ENCODE measurements at places on chromosomes 11 and 22.

- DNase-seq: no peak
Measured at GRCh38 chr11:60971520-60971919, at the start of gene CD6. TSS of gene CD6 (plus strand) at chr11:60971680. CDS start at chr11:60971866, 186 bp downstream.

DNA sequence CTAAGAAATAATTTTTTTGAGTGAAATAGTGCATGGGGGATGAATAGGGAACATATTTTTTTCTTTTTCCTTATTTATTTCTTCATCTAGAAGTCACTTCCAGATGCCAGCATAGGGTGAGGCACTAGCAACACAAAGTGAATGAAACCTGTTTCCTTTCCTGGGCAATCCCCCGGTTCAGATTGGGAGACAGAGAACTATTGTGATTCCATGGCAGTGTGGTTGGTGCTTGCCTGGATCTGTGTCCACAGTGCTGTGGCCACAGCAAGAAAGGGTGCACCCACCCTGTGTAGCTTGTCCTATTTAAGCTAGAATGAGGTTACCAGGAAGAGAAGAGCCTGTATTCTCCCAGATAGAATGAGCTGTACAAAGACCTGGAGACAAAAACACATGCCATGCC, 57.6 kb downstream of the SLC5A1 start:
- no peak for DNase-seq

DNA sequence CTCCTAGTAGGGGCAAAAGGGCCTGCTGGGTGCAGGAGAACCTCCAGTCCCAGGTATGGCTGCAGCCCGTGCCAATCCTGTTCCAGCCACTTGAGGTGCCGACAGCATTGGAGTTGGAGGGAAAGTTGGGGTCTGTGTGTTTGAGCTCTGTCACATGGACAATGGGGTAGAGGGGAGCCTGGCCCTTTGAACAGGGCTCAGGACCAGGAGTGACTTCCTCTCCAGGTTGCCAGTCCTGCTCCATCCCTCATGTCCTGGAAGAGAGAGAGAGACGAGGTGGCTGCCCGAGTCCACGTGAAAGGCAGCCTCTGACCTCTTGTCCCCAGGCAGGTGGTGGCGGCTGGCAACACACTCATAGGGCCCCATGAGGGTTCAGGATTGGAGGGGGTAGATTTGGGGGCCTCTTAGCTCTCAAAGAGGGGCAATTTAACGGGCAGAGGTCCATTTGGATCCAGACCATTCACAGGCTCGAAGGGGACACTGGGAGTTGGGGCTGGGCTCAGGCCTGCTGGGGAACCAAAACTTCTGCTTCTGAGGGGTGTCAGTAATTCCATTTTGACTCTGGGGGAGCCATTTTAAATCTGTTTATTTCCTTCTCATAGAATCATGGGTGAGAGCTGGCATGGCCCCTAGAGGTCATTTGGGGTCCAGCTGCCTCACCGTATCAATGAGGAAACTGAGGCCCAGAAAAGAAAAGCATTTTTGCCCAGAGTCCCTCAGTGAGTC, 4.1 kb downstream of the ADORA2A start:
- DNase-seq: no peak

GRCh38 chr11:13859892-13860291, 102.6 kb upstream of the SPON1 start:
- no peak for DNase-seq

- DNase-seq: no peak
Measured at GRCh38 chr11:71304491-71304890, 52.1 kb upstream of the SHANK2 start.

DNA sequence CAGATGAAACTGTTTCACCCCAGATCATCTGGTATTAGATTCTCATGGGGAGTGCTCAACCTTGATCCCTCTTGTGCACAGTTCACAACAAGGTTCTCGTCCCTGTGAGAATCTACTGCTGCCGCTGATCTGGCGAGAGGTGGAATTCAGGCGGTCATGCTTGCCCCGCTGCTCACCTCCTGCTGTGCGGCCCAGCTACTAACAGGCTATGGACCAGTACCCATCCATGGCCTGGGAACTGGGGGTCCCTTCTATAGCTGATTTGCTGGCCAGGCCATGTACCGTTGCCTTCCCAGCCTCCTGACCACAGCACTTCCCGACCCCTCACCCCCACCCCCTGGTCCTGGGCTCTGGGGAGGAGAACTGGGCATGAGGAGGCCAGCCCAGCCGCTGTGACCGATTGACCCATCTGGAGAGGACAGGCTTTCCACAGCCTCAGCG, 2.6 kb downstream of the PHLDA2 start:
- DNase-seq: no peak

- no peak for DNase-seq
Measured at GRCh38 chr22:21823740-21824444, 43.6 kb downstream of the MAPK1 start.

DNA sequence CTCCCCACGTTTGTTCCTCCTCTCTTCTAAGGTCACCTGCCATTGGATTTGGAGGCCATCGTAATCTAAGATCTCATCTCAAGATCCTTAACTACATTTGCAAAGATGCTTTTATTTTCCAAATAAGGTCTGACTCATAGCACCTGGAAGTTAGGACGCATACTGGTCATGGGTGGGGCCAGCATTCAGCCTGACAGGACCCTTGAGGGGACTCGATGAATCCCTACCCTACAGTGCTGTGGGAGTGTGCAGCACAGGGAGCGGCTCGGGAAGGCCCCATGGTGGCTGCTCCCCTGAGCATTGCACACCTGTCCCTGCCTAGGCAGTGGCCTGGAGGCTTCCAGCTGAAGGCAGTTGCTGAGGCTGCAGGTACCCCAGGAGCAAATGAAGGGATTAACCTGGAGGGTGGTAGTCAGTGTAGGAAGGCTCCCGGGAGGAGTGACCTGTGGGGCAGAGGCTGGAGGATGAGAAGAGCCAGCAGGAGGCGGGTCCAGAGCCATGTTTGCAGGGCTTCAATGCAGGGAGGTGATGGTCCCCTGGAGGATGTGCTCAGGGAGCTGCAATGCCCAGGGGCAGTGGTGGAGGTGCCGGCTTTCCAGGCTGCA, 362.2 kb downstream of the CTTN start:
- DNase-seq: no peak

DNA sequence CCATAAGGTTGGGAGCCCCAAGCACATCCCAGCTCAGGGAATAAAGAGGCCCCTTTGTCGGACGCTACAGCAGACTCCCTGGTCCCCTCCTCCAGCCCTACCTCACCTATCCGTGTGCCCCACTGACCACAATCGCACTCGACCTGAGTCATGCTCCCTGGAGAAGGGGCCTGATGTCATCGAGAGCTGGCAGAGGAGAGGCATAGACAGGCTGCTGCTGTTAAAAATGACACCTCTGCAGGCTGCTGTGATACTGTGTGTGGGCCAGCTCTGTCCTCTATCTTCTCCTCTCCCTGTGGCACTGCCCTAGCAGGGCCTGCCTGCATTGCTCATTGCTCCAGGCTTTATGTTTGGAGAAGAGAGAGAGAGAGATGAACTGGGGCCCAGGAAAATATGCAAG, 123.4 kb upstream of the SYT13 start:
- no peak for DNase-seq

DNA sequence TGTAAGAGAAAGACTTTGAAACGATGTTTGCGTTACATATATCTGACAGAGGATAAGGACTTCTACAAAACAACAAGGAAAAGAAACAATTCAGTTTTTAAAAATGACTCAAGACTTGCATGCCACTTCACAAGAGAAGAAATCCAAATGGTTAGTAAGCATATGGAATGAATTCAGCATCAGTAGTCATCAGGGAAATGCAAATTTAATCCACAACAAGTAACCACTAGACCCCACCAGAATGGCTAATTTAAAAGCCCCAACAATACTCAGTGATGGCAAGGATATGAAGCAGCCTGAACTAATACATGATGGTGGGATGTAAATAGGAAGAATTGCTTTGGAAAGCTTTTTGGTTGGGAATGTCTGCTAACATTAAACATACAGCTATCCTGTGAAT, 142.6 kb downstream of the ATXN10 start:
- no peak for DNase-seq

DNA sequence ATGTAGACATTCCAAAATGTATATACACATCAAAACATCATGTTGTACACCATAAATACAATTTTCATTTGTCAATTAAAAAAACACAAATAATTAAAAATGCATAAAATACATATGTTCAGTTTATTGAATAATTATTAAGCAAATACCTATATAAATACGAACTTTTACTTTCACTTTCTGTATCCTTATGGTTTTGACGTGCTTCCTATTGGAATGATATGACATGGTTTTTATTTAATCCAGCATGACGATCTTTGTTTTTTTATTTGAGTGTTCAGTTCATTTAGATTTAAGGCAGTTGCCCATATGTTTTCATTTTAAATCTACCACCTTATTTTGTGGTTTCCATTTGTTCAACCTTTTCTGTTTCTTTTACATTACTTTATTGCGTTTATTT, 198.3 kb upstream of the PLET1 start:
- no peak for DNase-seq

- DNase-seq: no peak
Measured at GRCh38 chr11:121766991-121767390, 314.2 kb upstream of the SORL1-AS1 start.

GRCh38 chr11:8357891-8358566, 94.4 kb upstream of the LMO1 start:
- no peak for DNase-seq
